NCI-H69 (cell line): ENCODE measurements at places on chromosomes 12 and 14.
A peak's percentile ranks its signal among the peaks of the same experiment; 100 is the strongest.

GRCh38 chr12:111573476-111573875, 25.6 kb downstream of the ATXN2 start:
- no peak for DNase-seq

- peak; percentile 84 for DNase-seq
Observed at GRCh38 chr12:92928421-92928961, 604 bp downstream of the EEA1 start.

DNA sequence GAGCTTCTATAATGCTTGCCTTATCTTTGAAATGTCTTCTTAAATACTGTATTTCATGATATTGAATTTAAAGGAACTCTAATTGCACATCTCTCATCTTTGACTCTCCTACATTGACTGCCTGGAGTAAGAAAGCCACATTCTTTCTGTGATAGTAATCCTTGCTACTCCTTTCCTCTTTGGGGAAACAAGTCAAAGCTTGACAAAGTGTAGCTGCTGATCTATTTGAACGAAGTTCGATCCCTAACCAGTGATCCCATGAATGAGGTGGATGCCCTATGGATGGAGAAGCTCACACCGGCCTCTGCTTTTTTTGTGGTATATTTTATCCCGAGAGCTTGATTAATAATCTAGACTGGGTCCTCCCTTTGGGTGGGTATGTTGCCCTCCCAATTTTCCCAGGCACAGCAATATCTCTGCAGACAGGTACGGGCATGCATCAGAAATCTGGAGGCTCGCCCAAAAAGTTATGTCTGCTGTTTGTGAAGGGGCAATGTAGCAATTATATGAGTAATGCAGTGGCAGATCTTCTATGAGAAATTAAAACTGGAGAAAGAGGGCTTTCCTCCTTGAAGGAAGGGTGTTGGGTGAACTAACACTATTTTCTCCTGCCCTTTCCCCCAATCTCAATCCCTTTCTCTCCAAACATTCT, 163.0 kb upstream of the FRMD6 start:
- peak; percentile 36 for DNase-seq

GRCh38 chr12:104486943-104487819, 30.4 kb downstream of the CHST11 start:
- no peak for DNase-seq

DNA sequence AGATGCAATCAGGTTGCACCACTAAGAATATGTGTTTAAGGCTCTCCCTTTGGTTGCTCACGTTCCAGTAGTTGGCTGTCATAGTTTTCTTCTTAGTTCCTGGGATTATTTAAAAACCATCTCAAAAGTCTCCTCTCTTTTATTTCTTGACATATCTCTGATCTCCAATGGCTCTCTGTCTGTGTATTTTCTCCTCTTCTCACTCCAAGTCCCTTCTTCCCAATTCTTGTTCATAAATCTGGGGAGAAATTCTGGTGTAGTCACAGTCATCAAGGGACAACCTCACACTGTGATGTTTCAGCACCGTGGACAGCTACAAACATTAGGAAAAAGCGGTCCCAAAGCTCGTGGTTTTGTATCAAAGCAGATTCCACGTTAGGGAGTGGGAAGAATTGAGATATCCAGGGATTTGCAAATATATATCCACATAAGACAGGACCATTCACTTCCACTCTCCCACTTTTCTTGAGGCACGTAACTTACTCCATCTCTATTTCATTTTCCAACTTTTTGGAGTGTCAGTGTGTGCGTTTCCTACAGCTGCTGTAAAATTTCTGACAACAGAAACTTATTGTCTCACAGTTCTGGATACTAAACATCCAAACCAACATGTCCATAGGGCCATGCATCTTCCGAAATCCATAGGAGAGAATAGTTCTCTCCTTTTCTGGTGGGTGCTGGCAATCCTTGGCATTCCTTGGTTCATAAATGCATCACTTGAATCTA, 80.6 kb upstream of the TMEM233 start:
- no peak for DNase-seq

DNA sequence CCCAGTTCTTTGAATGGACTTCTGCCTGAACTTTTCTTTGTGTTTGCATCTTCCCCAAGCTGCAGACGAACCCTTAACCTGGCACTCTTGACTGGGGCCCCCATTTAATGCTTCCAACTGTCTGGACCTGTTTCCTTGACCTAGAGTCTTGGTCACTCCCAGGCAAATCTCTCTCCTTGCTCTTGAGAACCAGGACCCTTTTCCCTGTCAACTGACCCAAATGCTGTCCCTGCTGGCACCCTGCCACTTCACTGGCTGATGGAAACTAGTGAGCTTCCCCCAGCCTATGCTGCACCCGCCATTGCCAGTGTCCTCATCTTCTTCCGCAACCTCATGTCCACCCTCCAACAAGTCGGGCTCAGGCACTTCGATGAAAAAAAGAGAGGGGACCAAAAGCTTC, 79.5 kb downstream of the PRIMA1 start:
- no peak for DNase-seq

GRCh38 chr14:100302616-100303015, 3.6 kb downstream of the SLC25A29 start:
- DNase-seq, result no peak

GRCh38 chr12:5746036-5746908, 198.8 kb downstream of the ANO2 start:
- no peak for DNase-seq

GRCh38 chr14:22509036-22509709, 79.9 kb downstream of the DAD1 start:
- no peak for DNase-seq

DNA sequence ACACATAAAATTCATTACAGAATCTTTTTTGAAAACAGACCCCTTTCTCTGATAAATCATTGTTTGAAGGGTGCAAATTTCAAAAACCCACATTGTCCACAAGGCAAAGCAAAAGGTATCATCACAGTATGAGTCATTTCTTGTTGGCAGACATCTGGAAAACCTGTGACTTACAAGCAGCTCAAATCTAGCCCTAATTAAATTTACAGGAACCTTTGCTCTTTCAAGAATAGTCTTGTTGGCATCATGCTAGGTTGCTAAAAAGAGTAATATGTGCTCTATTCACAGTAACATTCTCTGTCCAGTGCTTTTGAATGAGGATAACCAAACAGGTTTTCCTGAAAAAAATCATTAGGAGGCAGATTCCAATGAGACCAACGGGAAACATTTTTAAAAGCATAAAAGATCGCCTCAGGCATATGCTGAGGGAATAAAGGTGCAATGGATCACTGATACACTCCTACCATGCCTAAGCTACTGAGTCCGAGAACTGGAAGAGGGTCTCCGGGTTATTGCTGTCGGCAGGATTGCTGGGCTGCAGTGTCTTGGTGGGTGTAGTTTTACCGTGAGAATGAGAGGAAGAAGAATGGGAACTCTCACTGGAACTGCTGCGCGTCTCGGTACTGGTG, 55.5 kb upstream of the TTC7B start:
- peak; percentile 88 for DNase-seq

- DNase-seq, result no peak
Observed at GRCh38 chr14:93799989-93800921, 12.0 kb upstream of the PRIMA1 start.

- peak; percentile 99 for DNase-seq
Observed at GRCh38 chr14:49950275-49951228, 57.7 kb downstream of the ARF6 start.

- DNase-seq, result peak; percentile 76
Observed at GRCh38 chr12:125159702-125160101, 94.5 kb downstream of the AACS start.

- DNase-seq, result no peak
Observed at GRCh38 chr12:129830796-129831195, 73.0 kb downstream of the TMEM132D start.

DNA sequence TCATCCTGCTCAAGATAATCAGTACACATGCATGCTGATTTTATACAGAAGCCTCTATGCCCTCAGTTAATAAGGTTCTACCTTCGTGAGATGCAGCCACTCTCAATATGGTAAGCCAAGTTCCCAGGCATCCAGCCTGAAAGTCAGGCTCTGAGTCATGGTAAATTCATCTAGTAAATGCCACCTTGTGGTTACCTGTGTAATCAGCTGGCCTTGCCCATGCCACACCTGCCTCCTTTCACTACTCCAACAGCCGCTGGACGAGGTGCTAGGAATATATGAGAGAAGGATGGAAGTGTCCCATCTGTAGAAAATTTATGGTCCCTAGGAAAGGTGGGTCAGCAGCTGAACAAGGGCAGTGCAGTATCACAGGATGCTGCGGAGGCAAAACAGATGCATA, 207.3 kb downstream of the SSPN start:
- peak; percentile 38 for DNase-seq

DNA sequence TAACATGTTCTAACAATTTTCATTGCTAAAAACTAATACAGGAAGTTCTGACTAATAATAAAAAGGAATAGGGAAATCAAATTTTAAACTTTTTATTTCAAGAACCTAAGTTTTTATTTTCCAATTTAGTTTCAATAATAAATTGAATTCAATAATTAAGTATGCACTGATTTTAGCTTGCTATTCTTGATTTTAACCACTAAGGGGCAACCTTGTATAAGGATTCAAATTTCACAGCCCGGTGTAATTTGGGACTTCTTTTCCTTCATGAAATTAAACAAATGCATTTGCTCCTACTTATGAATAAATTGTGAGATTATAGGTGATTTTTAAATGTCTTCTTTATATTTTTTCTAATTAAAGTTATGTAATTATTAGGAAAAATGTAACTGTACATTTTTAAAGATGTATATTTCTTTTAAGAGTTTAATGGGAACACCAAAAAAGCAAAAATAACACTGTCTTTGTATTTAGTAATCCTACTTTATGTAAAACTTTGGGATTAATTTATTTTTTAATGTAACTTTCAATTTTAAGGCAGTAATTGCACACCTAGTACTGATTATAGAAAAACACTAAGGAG, 241.4 kb upstream of the PDZRN4 start:
- DNase-seq, result peak; percentile 39

DNA sequence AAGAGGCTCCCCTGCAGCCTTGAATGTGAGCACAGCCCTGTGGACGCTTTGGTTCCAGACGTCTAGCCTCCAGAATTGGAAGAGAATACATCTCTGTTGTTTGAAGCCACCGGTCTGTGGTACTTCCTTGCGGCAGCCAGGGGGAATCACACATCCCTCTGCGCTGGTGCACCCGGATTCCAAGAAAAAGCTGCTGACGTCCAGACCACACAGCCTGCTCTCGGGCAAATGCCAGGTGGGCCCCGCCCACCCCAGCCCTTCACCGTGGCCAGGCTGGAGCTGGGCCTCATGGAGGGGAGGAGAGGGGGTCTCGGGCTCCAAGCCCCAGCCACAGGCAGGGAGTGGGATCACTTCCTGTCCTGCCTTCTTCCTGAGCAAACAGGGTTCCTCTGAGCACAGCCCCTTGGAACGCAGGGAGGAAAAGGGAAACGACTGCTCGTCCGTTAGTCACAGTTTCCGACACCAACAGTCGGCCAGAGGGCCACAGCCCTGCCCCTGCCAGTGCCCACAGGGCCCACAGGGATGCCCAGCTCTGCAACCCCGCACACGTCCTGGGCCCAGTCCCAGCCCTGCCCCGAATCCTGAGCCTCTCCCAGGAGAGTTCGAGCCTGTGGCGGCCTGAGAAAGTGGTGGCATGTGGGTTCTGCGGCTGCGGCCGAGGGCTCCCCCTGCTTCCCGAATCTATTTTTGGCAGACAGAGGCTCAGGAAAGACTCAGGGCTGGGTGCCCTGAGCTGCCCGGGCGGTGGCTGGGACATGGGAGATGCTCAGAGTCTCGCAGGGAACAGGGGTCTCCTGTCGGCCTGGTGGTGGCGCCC, 85.3 kb downstream of the RFLNA start:
- DNase-seq, result no peak

DNA sequence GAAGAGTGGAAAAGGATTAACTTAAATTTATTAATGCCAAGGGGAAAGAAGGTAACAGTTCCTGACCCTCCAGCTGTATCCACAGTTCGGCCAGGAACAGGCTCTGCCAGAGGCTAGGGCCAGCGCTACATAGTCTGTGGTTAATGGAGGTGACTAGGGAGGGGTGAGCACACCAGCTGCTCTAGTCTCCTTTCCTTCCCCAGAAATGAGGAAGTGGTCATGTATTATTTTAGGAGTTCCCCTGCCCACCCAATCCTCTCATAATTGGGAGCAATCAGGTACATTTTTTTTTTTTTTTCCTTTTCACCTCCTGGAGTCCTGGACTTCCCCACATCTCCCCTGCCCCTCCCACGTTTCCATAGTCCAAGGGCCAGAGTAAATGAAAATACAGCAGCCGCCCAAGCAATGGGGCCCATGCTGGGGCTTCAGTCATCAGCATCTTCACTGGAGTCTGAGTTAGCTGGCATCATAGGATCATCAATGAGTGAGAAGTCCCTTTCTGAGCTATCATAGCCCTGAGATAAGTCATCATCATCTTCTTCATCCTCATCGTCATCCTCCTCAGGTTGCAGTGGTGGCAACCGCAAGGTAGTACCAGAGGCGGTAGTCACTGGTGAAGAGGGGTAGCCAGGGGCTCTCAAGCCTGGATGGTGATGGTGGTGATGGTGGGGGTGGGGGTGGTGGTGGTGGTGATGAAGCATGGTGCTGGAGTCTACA, 1.5 kb upstream of the SUPT16H start:
- peak; percentile 56 for DNase-seq

- DNase-seq, result peak; percentile 63
Observed at GRCh38 chr14:64910847-64911495, 3.3 kb upstream of the CHURC1 start.

DNA sequence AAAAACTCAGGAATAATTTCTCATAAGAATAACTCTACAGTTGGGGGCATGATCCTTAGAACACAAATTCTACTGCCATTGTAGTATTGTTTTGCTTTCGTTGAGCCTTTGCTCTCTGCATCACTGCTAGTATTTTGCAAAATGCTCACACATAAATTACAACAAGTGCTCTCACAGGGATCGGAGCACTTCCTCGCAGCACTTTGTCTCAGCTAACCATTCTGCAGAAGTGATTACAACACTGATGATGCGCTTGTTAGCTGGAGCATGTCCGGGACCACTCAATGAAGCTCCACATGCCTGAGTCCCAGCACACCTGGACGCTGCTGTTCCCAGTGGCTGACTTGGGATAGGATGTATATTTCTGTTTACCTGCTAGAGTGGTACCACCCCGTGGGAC, 31.6 kb downstream of the MOAP1 start:
- DNase-seq, result no peak

- peak; percentile 96 for DNase-seq
Observed at GRCh38 chr12:49482095-49483051, 56.5 kb upstream of the KCNH3 start.

GRCh38 chr14:29937116-29937515, 9.5 kb upstream of the PRKD1 start:
- DNase-seq, result no peak

- DNase-seq, result no peak
Observed at GRCh38 chr12:123690191-123690840, 19.4 kb downstream of the TCTN2 start.

- DNase-seq, result no peak
Observed at GRCh38 chr12:26496170-26496569, 300.8 kb downstream of the SSPN start.
